ENCODE measurements at places on chromosomes 4 and X. TPM values are rescaled to one million over a fixed set of nuclear protein-coding genes. Genes with fewer than 3 reads are reported as not detected.

The CT83 gene
- total RNA-seq: not detected

DNA sequence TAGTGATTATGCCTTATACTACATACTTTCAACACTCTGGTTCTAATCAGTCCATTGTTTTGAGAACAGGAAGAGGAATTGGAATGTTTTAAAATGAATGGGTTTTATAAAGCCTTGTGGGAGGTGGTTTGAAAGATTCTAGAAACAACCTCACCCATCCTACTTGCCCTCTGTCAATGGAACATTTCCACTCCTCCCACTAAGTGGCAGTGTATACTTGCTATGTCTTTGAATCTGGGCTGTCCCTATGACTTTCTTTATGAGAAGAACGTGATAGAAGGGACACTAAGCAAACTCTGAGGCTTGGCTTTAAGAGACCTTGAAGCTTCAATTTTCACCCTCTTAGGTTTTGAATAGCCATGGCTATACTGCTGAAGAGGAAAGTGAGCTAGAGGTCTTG lies 611.2 kb downstream of the PPP4R3C start:
- DNase-seq: peak; percentile 87

DNA sequence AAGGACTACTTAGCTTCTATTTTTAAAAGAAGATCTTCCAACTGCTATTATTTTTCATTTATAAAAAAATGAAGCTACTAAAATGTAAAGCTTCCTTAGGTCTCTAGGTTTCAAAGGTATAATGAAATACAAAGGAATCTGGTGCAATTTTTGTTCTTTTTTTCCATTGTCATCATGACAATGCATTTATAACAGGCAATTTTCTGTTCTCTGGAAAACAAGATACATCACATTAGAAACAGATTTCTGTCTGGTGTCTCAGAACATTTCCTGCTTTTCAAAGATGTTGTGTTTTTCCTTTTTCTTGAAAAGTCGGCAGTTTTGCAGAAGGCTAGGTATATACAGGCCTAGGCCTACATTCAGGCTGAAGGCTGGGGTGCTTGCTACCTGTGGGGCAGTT lies 63.6 kb upstream of the ATP8A1 start:
- DNase-seq: no peak

The SCD5 gene
- 35.8 TPM for total RNA-seq

DNA sequence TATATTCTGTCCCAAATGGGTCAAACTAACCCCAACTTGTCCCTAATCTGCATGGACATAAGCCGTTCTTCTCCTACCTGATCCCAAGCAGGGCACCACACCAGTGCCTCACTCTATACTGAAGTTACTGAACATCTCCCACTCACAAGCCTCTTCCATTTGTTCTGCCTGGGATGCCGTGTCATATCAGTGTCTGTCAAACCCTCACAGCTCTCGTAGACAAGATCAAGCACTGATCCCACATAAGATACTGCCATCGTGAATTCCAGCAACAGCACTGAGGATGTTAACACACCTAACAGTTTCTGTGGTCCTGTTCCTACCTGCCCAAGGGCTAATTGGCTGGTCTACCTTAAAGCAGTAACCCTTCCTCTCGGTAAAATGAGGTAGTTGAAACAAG lies 162.1 kb downstream of the APBB2 start:
- no peak for DNase-seq

- DNase-seq: peak; percentile 30
Observed at GRCh38 chr4:38673130-38673978, 9.4 kb downstream of the KLF3 start.

- DNase-seq: no peak
Observed at GRCh38 chrX:20063716-20064351, 52.9 kb downstream of the MAP7D2 start.

The GIMD1 gene
- not detected for total RNA-seq

GRCh38 chrX:7252013-7252610 lies 104.2 kb upstream of the PUDP start:
- no peak for DNase-seq

The FAM9B gene
- total RNA-seq: not detected

The HSFX1 gene
- 0.53 TPM for total RNA-seq

GRCh38 chr4:183284258-183284785 lies 35.8 kb downstream of the CLDN22 start:
- DNase-seq: no peak

The HTRA3 gene
- total RNA-seq: 8.2 TPM

The RTL3 gene
- not detected for total RNA-seq

The PDHA2 gene
- not detected for total RNA-seq

The TMEM128 gene
- 11.5 TPM for total RNA-seq

- DNase-seq: no peak
Observed at GRCh38 chr4:44720371-44720770, 6.0 kb downstream of the GNPDA2 start.

DNA sequence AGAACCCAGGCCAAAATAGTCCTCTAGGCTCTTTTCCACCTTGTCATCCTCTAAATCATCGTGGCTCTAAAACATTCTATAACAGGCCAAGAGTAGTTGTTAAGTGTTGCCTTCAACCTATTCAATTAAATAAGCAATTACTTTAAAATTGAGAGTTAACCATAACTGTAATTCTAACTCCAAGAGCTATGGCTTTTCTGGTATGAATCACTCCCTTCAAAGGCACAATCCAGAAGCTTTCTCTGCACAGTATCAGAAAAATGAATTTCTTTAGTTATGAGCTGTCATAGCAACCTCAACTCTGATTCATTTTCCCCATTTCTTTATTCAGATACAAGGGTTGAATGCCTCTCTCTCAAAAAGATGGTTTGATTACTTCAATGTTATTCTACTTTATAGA lies 21.7 kb downstream of the INPP4B start:
- DNase-seq: no peak

The PRDM5 gene
- total RNA-seq: 5.7 TPM

DNA sequence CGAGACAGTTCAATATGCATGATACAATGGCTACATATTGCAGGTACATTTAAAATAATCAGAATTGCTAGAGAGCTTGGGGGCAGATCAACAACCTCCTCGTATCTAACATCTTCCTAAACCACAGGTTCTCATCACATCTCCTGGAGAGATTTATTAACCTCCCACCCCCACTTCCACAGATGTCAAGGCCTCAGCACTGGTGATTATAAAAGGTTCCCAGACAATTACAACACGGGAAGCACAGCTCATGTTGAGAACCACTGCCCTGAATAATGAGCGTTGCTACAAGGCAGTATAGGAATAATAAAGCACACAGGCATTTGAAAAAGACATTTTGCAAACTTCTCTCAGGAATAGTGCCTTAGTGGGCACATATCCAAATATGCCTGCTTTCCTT lies 42.8 kb downstream of the ELOVL6 start:
- DNase-seq: no peak

The RUFY3 gene
- 52.8 TPM for total RNA-seq
